ENCODE measurements at places on chromosomes 6 and 20. TPM values are rescaled to one million over a fixed set of nuclear protein-coding genes. Genes with fewer than 3 reads are reported as not detected.
A peak's percentile ranks its signal among the peaks of the same experiment; 100 is the strongest.

DNA sequence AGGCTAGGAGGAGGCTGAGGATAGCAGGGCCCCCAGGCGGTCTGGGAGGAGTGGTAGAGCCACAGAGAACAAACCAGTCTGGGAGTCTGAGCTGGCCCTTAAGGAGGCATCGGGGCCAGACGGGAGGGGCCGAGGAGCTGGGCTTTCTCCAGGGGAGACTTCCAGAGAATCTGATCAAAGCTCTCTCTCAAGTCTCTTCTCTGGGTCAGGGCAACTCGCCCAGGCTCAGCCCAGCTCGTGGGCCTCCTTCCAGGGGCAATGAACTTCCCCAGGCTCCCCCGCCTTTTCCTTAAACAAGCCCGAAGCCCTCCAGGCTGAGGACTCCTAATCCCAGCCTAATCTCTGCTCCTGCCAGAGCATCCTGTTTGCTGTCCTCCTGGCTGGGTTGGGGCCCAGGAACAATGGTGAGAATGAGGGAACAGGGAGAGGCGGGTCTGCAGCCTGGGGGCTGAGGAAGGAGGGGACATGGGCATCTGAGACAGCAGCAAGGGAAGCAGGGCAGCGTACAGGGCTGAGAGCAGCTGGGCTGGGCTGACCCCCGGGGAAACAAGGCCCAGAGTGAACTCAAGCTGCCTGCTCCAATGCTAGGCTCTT is 173.6 kb downstream of the ANKRD60 start:
- no peak for DNase-seq

DNA sequence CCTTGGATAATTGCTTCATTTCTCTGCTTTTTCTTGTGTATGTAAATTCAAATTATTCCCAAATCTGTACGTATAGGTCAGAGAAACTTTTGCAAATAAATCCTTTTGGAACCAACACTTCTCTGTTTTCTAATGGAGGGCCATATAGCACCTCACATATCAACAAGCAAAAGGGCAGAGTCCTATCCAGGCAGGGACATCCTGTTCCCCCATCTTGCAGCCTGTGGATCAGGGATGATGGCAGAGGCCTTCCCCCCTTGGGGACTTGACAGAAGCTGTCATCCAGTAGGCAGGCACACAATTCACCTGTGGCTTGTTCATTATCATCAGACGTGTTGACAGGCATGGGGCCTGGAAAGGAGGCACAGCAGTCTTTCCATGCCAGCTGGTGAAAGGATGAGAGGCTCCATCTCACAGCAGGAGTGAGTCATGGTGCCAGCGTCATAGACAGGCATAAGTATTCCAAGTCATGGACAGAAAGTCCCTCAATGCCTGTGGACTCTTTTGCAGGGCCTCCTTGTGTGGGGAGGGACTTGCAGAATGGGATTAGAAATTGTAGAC is 31.8 kb upstream of the PLEKHG1 start:
- DNase-seq, result no peak

- no peak for DNase-seq
Observed at GRCh38 chr6:14569394-14569793, 451.8 kb downstream of the CD83 start.

GRCh38 chr6:21116736-21117135 is 476.8 kb upstream of the SOX4 start:
- no peak for DNase-seq

DNA sequence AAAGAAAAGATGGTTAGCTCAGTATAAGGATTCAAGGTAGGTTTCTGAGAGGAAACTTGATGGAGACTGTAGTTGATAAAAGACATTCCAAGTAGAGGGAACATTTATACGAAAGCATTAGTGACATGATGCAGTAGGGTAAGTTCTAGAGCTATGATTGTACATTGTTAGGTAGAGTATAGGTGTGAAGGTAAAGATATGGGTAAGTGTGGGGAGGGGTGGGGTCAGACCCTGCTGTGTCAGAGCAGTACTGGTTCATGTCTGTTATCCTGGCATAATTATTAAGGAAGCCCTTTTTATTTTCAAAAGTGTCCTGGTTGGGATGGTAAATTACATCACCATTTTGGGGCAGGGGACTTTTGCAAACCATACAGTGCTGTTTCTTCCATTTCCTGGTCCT is 635.8 kb downstream of the COL12A1 start:
- DNase-seq, result no peak

DNA sequence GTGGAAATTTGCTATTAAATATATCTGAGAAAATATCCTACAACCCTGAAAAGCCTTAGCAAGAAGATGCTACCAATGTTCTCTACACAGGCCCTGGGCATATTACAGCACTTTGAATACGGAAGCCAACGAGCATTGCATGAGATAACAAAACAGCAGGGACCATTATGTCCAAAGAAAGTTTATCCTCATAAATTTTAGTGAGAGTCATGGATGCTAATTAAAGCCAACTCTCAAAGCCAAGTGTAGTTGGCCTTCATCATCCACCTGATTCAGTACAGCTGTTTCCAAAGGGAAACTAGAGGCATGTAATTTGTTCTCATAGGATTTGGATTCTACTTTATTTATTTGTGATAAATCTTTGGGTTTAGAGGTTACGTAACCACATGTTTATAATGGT is 564.8 kb downstream of the RFPL4B start:
- DNase-seq, result no peak

DNA sequence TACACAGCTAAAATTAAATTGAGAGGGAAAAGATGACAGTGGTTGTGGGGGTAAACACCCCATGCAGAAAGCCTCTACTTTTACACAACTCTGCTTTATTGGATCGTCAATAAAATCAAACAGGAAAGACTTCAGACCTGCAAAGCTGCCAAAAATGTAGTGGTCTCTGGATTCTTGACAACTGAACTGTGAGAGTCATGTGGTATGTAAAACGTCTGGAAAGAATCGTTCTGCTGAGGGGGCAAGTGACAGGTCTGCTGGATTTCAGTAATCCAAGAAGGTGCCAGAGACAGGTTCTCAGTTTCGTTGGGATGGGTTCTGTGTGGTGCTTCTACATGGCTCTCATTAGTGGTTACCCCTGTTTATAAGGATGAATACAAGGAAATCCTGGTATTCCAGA is 63.3 kb downstream of the TSPYL4 start:
- no peak for DNase-seq

DNA sequence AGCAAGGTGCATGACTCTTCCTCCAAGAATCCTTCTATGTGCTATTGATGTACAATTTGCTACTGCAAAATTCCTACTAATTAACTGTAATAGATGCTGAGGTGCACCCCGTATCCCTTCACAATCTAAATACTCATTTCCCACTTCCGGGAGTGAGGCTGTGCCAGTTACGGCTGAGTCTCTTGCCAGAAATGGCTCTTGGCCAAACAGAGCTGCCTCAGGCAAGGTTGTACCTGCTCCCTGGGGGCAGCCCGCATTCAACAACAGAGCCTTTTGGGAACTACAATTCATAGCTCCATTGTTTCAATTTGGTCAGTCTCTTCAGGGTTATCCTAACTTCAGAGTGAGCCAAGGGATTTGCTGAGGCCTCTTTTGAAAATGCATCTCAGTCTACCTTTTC is 789.8 kb upstream of the MAP3K7 start:
- peak; percentile 73 for DNase-seq

DNA sequence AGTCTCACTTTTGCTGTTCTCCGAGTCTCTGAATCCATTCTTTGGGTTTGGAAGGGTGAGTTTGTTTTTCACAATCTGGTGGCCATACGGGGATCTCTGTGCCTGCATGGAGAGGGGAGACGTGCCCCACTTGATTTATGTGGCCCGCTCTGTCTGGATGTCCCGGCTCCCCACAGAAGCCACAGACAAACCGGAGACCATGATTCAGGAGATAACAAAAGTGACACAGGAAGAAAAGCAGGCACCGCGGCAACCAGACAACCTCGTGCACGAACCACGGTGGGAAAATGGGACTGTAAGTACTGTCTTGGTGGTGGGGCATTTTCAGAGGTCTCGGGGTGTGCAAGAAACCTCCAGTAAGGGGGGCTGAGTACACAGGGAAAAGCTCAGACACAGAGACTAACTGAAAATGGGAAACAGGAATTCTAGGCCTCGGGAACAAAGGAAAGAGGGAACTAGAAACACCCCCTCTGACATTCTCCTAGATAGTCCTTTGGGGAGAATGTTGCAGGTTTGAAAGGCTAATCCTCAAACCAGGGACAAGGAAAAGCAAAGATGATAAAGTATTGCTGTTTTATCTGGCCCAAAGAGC is 22.1 kb upstream of the ZNF318 start:
- no peak for DNase-seq

GRCh38 chr6:167904791-167905190 is 78.1 kb downstream of the AFDN start:
- no peak for DNase-seq

GRCh38 chr6:29388533-29388932 is 6.9 kb upstream of the OR12D2 start:
- DNase-seq, result no peak

DNA sequence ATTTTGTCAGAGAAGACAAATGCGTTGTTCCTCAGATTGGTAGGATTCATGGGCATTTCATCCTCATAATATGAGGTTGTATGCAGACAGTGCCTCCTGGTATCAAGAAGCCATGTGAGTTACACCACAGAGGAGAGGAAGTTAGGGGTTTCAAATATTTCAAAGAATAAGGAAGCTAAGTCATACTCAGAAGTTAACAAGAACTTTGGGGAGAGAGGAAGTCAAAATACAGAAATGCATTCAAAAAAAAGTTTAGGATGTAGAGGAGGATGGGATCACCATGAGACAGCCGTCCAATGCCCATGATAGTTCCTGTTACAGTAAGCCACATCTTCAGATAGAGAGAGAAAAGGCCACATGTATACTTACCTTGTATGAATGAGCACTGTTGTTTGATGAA is 22.3 kb downstream of the HLA-DOB start:
- no peak for DNase-seq

DNA sequence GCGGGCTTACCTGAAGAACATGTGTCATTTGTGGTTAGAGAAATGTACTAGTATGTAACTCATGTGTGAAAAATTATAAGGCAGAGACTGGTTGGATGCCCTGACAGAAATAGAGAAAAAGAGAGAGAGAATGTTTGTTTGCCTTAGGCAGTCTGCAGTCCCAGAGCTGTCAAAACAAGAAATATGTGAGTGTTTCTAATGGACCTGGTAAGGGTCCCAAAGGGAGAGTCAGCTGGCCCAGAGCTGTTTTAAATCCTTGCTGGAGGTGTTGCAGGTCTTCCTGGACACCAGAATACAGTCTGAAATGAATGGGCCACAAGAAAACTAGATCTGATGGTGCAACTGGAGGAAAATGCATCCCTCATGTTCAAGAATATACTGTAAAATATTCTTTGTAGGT is 158.3 kb upstream of the OGFRL1 start:
- no peak for DNase-seq

DNA sequence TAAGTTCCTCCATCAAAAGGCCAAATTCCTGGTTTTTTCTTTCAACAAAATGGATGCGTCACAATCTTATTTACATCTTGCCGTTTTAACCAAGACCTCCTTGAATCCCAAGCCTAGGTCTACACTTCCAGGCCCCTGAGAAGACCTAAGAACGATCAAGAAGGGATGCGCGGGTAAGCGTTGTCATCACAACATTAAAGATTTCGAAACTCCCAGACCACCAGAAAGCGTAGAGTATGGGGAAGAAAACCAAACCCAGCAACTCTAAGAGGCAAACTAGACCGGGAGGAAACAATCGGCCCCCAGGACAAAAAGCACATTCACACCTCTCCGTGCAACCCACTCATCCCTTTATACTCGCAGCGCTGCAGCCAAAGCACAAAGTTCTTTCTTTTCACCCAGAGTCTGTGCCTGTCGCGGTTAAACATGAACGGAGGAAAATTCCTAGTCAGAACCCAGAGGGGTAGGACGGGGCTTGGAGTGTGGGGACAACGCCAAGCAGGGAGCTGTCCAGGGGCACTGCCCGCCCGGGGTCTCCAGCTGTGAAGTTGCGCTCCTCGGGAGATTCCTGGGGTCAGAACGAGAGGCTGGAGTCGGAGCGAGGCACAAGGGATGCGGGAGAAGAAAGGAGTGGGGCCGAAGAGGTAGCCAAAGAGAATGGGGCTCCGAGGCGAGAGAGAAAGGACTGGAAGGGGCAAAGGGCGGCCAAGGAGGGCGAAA is 725 bp downstream of the OSER1 start:
- DNase-seq, result no peak

- no peak for DNase-seq
Observed at GRCh38 chr20:16712511-16712947, 17.3 kb upstream of the SNRPB2 start.

GRCh38 chr6:154938221-154938580 is 56.9 kb upstream of the TIAM2 start:
- no peak for DNase-seq

DNA sequence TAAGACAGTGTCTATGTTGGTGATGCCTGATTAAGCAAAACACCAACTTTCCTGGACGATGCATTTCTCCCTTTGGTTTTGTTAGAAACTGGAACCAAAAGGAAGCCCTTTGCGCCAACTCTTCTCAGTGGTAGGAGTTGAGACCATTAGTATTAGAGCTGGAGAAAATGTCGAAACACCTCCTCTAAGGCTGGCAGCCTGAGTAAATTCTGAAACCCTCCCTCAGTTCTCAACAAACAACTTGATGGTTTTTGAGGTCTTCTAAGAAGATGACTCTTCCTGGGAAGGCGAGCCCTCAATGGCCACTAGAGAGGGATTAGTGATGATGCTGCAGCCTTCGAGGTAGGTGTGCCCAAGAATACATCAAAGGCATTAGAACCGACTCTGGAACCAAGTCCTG is 78.4 kb upstream of the CCN6 start:
- DNase-seq, result no peak

DNA sequence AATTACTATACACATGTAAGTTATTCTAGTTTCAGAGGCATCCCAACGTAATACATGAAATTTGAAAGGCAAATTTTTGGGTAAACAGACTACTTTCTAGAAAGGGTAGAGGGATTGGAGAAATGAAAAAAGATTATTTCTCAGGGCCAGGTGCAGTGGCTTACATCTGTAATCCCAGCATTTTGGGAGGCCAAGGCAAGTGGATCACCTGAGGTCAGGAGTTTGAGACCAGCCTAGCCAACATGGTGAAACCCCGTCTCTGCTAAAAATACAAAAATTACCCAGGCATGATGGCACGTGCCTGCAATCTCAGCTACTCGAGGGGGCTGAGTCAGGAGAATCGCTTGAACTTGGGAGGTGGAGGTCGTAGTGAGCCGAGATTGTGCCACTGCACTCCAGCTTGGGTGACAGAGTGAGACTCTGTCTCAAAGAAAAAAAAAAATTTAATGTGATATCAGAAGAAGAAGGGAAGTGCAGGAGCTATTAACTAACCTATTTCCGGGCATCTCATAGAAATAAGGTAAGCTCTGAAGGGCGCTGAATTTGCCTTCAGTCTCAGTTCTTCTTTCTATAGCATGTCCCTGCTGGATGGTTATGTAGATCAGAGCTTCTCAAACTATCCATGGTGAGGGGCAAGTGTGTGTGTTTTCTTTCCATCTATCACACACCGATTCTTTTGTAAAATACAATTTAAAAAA is 100.3 kb upstream of the MTHFD1L start:
- DNase-seq, result no peak

SAMD5 gene
- total RNA-seq, result not detected

SNX9 gene
- total RNA-seq, result 16.6 TPM

APOBEC2 gene
- not detected for total RNA-seq

AURKA gene
- 75.5 TPM for total RNA-seq
